ENCODE measurements at places on chromosomes 2 and 18.

GRCh38 chr2:20196053-20196656 is 28.8 kb downstream of the SDC1 start:
- no peak for DNase-seq

DNA sequence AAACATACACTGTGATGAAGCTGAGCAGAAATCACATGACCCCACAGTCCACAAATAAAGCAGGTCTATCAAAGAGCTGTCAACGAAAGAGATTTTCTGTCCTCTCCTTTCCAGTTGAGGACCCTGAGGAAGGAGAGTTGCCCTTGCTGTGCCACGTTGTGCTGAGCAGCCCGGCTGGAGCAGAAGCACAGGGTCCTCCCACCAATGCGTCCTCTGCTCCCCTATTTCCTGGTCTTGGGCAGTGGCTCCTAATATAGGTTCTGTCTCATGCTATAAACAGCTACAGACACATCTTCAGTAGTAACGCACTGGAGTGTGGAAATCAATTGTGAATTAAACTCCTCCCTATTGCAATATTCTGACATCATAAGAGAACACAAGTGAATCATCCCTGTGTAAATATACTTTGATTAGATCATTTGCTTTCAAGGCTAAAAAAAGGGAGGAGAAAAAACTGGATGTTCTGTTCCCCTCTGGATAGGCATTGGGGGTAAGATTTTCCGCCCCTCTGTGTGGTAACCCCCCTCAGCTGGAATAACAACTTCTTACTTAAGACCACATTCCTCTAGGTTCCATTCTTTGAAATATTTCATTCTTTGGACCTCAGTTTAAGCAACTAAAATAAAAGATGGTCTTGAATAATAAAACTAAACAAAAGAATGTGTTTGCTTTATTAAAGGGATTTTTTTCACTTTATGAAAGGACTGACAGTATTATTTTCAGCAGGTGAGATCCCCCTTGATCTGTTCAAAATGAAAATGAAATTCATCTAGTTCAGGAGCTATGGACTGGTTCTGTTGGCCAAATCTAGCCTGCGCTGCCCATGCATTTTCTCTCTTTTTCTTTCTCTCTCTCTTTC is 8.3 kb upstream of the RHOB start:
- DNase-seq = no peak

- no peak for DNase-seq
Observed at GRCh38 chr2:169023161-169023560, 8.0 kb downstream of the ABCB11 start.

GRCh38 chr2:235979753-235980435 is 188.3 kb downstream of the GBX2 start:
- no peak for DNase-seq

DNA sequence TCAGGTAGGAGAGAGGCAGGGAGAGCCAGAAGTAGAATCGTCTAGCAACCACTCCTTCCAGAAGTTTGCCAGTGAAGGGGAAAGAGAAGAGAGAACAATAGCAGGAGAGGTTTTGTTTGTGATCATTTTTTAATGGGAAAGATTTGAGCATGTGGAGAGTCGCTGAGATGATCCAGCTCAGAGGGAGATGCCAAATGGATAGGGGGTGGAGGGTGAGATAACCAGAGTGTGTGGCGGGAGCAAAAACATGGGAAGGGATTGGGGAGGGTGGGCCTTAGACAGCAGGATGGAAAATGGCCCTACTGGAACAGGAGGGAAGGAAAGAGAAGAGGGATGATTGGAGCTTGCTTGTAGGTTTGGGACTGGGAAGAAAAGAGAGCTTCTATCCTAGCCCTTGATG is 269.8 kb downstream of the GLI2 start:
- no peak for DNase-seq

DNA sequence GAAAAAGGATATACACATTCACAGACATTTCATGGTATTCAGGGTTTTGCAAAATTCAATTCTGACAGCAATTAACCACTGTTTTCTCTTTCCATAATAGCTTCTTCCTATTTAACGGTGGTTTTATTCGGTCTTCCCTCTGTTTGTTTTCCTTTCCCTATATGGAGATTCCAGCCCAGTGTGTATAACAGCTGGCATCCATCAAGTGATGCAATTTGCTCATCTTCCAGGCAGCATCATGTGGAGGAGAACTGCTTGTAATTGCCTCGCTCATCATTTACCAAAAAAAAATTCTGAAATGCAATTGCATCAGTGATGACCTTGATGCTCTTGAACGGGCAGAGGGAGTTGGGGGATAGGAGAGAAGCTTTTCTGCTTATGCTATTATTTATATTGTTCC is 165.9 kb upstream of the PGAP1 start:
- no peak for DNase-seq

Measured in activated CD4-positive, alpha-beta T cell treated with anti-CD3 and anti-CD28 coated beads for 1 hour (primary cell).